Type B pancreatic cell (in vitro differentiated cells): ENCODE measurements at places on chromosomes 6 and 20.

- H3K4me1 ChIP-seq, result peaks cover 8% of the 10 kb centered on the region
- H3K4me3 ChIP-seq, result peak overlapping the region; percentile 64
- no peak overlapping the region for H3K27ac ChIP-seq
- no peak for DNase-seq
- H3K27me3 ChIP-seq, result peaks cover 50% of the 10 kb centered on the region
Observed at GRCh38 chr6:5086294-5086890, 1.3 kb downstream of the PPP1R3G start.

GRCh38 chr6:116047173-116047933 is 13.3 kb downstream of the FRK start:
- H3K27ac ChIP-seq, result no peak overlapping the region
- no peaks in the 10 kb centered on the region for H3K4me1 ChIP-seq
- peaks cover 7% of the 10 kb centered on the region for H3K36me3 ChIP-seq

GRCh38 chr6:35321091-35321490 is 21.3 kb upstream of the PPARD start:
- H3K36me3 ChIP-seq, result peaks cover 5% of the 10 kb centered on the region
- peak; percentile 68 for DNase-seq
- H3K4me1 ChIP-seq, result peaks cover 10% of the 10 kb centered on the region

GRCh38 chr20:50772420-50773185 is 22.3 kb upstream of the BCAS4 start:
- DNase-seq, result no peak
- no peak overlapping the region for H3K4me3 ChIP-seq
- peaks cover 4% of the 10 kb centered on the region for H3K4me1 ChIP-seq

- H3K4me3 ChIP-seq, result no peak overlapping the region
- DNase-seq, result no peak
- H3K4me1 ChIP-seq, result no peaks in the 10 kb centered on the region
- peaks cover 5% of the 10 kb centered on the region for H3K36me3 ChIP-seq
- H3K27ac ChIP-seq, result no peak overlapping the region
Observed at GRCh38 chr6:75124983-75125382, 80.9 kb downstream of the COL12A1 start.

DNA sequence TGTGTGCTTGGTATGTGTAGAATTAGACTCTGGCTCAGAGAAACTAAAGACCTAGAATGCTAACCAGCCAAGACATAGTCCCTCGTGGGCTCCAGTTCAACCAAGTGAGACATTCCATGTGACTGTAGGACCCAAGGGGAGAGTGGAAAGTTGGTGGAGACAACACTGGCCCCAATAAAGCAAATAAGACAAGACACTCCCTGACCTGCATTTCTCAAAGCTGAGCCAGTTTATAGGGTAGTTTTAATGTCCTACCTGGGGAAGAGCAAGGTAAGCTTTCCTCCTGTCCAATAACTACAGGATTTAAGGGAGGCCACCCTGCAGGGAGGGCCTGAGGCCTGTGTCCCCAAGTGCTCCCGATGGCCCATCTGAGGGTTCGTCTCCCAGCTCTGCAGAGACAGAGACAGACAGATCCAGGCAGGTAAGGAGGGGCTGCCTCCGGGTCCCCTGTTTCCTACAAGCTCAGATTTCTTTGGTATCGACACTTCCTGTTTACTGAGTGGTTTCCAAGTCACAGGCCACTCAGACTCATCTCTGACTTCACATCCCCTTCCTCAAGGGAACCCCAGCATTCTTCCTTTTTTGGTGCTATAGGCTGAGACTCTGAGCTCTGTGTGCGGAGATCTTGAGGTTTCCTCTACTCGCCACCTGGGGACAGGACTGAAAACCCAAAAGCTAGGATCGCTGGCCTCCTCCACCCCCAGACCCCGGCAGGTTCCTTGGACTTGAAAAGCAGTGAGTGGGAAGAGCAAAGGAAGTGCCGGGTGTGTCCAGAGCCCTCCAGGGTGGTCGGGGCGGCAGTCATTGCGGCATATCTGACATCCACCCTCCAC is 92.4 kb downstream of the PRND start:
- DNase-seq, result no peak
- peaks cover 3% of the 10 kb centered on the region for H3K36me3 ChIP-seq
- peaks cover 4% of the 10 kb centered on the region for H3K27me3 ChIP-seq
- no peak overlapping the region for H3K27ac ChIP-seq
- H3K4me1 ChIP-seq, result peaks cover 28% of the 10 kb centered on the region

GRCh38 chr6:119566546-119567260 is 217.1 kb upstream of the MAN1A1 start:
- no peak overlapping the region for H3K4me3 ChIP-seq
- no peaks in the 10 kb centered on the region for H3K4me1 ChIP-seq
- no peak for DNase-seq
- no peak overlapping the region for H3K27ac ChIP-seq
- H3K27me3 ChIP-seq, result no peaks in the 10 kb centered on the region

GRCh38 chr20:20663841-20664240 is 48.6 kb downstream of the RALGAPA2 start:
- no peak for DNase-seq
- H3K4me3 ChIP-seq, result no peak overlapping the region
- H3K4me1 ChIP-seq, result peaks cover 4% of the 10 kb centered on the region
- H3K27ac ChIP-seq, result no peak overlapping the region

DNA sequence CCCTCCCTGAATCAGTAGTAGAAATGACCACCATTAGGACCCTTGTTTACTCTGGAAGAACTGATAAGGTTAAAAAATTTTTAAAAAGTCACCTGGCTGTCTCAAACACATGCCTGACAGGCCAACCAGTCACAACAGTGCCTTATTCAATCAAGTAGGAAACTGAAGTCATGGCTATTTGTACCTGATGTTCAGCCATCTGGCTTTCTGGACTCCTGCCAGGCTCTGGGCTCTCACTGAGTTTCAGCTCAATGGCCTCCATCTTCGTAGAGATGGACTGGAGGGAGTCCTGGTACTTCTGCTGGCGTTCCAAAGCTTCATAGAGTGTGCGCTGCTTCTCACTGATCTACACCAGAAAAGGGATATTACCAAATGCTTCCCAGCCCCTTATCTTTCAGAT is 343.8 kb downstream of the SYNE1 start:
- no peak overlapping the region for H3K27ac ChIP-seq
- peaks cover 7% of the 10 kb centered on the region for H3K4me1 ChIP-seq
- H3K4me3 ChIP-seq, result no peak overlapping the region
- no peak for DNase-seq

DNA sequence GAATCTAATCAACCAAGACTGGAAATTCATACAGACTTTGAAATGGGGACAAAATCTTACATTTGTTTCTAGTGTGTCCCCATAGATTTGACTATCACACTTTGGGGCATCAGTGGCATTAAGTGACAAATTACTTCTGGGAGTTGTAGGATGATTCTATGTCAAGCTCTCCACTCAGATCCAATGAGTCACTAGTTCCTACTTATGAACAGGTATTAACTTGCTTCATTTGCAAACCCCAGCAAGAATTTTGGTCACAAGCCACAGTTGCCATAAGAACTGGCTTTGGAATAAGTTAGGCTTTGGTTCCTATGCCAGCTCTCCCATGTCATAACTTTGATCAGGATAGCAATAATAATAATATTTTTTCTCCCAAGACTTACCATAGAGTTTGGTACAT is 77.6 kb upstream of the PTPRK start:
- peaks cover 36% of the 10 kb centered on the region for H3K4me1 ChIP-seq
- no peaks in the 10 kb centered on the region for H3K36me3 ChIP-seq
- no peak for DNase-seq
- no peak overlapping the region for H3K4me3 ChIP-seq
- H3K27me3 ChIP-seq, result no peaks in the 10 kb centered on the region
- H3K27ac ChIP-seq, result no peak overlapping the region

DNA sequence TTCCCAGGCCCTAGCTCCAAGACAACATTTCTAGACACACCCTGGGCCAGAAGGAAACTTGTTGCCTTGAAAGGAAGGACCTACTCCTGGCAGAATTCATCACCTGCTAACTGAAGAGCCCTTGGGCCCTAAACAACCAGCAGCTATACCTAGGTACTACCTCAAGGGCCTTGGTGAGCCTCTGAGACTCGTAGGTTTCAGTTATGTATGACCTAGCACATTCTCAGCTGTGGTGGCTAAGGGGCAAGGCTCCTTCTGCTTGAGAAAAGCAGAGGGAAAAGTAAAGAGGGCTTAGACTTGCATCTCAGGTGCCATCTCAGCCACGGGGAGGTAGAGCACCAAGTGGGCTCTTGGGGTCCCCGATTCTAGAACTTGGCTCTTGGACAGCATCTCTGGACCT is 132.3 kb upstream of the NHSL1 start:
- no peak overlapping the region for H3K4me3 ChIP-seq
- no peaks in the 10 kb centered on the region for H3K4me1 ChIP-seq
- no peak for DNase-seq
- H3K27me3 ChIP-seq, result no peaks in the 10 kb centered on the region
- no peaks in the 10 kb centered on the region for H3K36me3 ChIP-seq
- no peak overlapping the region for H3K27ac ChIP-seq

DNA sequence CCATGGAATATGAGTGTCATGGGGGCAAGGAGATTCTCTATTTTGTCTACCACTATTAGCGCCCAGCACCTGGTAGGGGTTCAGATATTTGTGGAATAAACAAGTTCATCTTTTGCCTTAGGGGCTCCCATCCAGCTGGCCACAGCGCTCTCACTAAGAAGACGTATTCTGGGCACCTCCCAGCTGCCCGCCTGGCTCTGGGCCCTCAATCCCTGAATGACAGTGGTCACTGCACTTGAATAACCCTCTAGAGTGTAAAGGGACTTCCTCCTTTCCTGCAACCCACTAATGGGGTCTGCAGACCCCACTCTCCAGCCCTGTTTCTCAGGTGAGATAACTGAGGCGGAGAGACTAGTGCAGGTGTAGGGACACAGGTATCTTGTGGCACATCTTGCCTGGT is 36.2 kb downstream of the SNX5 start:
- H3K36me3 ChIP-seq, result peaks cover 4% of the 10 kb centered on the region
- H3K4me1 ChIP-seq, result peaks cover 37% of the 10 kb centered on the region
- no peak for DNase-seq
- H3K27ac ChIP-seq, result no peak overlapping the region
- H3K4me3 ChIP-seq, result no peak overlapping the region

DNA sequence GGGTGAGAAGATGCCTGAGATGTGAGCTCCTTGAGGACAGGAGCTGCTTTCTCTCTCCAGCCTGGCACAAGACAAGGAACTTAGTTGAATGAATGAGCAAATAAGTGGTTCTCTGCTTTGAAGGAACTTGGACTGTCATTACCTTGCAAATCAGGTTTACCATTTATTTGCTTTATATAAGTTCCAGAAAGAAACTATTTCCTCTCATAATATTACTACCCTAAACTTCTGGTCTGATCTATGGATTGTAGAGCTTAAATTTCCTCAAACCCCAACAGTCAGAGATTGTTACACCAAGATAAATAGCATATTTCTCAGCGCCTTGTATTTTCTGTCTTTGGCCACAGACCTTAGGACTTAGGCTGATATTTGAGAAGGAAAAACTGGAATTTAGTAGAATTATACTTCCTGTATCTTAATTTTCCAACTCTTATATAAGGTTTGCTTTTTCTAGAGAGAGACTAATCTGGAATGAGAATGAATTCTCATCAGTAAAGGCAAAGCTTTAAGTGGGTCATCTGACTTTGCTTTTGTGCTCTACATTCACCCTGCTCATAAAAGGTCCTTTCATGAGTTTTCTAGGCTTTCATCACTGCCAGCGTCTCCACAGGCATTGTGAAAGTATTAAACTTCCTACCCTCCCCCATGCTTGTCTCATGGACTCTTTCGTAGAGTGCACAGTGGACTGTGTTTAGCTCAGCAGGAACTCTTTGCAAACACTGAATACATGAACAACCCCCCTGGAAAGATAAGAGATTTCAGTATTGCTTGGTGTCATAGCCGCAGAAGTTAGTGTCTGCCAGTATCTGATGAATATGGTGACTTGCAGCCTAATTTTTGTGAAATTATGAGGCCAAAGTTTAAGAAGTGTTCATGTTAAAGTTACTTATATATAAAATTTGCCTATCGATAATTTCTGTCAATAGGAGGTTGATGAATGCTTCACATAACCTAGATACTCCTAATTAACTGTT is 74.0 kb downstream of the PTPRA start:
- H3K4me1 ChIP-seq, result peaks cover 18% of the 10 kb centered on the region
- H3K36me3 ChIP-seq, result peaks cover 13% of the 10 kb centered on the region
- H3K27me3 ChIP-seq, result no peaks in the 10 kb centered on the region
- H3K27ac ChIP-seq, result peak overlapping the region; percentile 19
- no peak for DNase-seq

- no peak overlapping the region for H3K27ac ChIP-seq
- H3K4me1 ChIP-seq, result no peaks in the 10 kb centered on the region
- DNase-seq, result no peak
- H3K4me3 ChIP-seq, result no peak overlapping the region
- peaks cover 12% of the 10 kb centered on the region for H3K27me3 ChIP-seq
Observed at GRCh38 chr6:88013015-88013414, 34.6 kb upstream of the SPACA1 start.

DNA sequence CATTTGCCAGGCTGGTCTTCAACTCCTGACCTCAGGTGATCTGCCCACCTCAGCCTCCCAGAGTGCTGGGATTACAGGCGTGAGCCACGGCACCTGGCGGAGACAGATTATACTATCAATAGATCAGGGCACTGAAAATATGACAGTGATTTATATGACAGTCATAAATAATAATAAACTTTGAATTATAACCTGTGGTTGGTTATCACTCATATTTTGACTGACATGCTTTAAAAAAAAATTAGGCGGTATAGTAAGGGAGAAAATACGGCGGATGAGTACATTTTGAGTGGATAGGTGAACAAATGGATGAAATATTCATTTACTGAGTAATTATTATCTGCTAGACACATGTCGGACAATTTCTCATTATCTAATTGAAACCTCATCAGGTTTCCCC is 28.8 kb downstream of the TMEM244 start:
- H3K36me3 ChIP-seq, result no peaks in the 10 kb centered on the region
- H3K27me3 ChIP-seq, result no peaks in the 10 kb centered on the region
- no peak overlapping the region for H3K27ac ChIP-seq
- no peaks in the 10 kb centered on the region for H3K4me1 ChIP-seq
- H3K4me3 ChIP-seq, result no peak overlapping the region

GRCh38 chr6:43926634-43927531 is 156.9 kb downstream of the VEGFA start:
- no peaks in the 10 kb centered on the region for H3K27me3 ChIP-seq
- no peak overlapping the region for H3K4me3 ChIP-seq
- H3K4me1 ChIP-seq, result peaks cover 15% of the 10 kb centered on the region
- H3K36me3 ChIP-seq, result no peaks in the 10 kb centered on the region

- DNase-seq, result no peak
- H3K27ac ChIP-seq, result no peak overlapping the region
- H3K36me3 ChIP-seq, result peaks cover 31% of the 10 kb centered on the region
Observed at GRCh38 chr6:144460327-144461095, 175.4 kb downstream of the UTRN start.

DNA sequence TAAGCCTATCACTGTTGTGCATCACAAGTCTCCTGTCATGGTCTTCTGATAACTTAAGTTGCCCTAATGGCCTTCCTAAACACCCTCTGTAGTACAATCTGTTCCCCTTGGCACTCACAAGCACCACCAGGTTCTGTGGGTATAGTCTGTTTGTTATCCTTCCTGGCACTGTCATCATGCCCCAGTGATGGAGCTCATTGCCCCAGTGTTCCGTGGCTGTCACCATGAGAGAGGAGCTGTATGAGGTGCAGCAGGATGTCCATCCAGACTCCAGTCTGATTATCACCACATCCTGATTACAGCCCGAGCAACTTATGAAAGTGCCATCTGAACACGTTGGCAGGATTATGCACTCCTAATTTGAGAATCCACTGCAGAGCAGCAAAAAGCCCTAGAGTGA is 380.1 kb downstream of the FRK start:
- peaks cover 3% of the 10 kb centered on the region for H3K27me3 ChIP-seq
- DNase-seq, result no peak
- no peak overlapping the region for H3K27ac ChIP-seq
- H3K36me3 ChIP-seq, result no peaks in the 10 kb centered on the region
